Mesenchymal stem cell (in vitro differentiated cells and primary cell): ENCODE measurements at places on chromosomes 7 and 10.
A peak's percentile ranks its signal among the peaks of the same experiment; 100 is the strongest.

GRCh38 chr7:140654109-140654387 is 13.4 kb upstream of the DENND2A start:
- no peak for DNase-seq

DNA sequence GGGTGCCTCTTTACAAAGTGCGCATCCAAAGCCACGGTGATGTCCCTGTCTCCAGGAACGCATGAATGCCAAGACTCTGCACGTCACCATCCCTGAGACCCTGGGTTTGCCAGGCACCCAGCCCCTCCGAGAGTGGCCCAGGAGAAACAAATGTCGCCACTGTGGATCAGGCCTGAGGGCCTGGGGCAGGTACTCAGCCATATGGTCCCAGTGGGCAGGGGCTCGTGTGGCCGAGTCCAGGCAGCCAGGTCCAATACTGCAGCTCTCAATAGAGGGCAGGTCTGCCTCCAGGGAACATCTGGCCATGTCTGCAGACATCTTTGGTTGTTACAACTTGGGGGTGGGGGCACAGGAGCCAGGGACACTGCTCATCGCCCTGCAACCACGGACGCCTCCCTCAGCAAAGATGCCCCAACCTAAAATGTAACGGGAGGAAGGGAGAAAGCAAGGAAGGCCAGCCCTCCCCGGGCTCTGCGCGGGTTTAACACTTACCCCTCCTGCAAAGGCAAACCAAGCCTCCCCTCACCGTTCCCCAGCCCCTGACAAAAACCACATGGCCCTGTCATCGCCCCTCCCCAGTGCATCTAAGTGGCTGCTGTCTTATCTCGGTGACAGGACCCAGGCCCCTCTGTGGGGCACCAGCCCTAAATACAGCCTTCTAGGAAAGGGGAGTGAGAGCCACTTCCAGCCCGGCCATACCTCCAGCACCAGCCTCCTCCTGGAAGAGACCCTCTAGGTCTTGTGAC is 10.3 kb upstream of the PAPOLB start:
- peak; percentile 18 for DNase-seq

GRCh38 chr10:59175538-59176240 is 754 bp upstream of the PHYHIPL start:
- no peak for DNase-seq

- no peak for DNase-seq
Observed at GRCh38 chr7:37112876-37113275, 335.8 kb downstream of the ELMO1 start.

DNA sequence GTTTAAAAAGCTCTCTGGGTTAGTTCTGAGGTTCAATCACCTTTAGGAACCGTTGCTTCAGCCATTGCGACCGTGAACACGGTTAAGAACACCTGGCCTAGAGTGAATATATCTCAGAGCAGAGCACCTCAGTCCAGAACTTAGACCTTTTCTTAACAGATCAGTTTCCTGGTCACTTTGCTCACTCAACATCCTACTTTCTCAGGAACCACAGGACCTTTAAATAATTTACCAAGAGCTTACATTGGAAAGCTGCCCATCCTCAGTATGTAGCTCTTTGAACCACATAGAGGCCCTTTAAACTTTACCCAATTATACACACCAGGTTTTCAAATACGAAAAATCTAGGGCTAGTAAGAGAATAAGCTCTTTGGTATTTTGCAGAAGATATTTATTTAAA is 153.2 kb downstream of the NRBF2 start:
- DNase-seq: no peak

DNA sequence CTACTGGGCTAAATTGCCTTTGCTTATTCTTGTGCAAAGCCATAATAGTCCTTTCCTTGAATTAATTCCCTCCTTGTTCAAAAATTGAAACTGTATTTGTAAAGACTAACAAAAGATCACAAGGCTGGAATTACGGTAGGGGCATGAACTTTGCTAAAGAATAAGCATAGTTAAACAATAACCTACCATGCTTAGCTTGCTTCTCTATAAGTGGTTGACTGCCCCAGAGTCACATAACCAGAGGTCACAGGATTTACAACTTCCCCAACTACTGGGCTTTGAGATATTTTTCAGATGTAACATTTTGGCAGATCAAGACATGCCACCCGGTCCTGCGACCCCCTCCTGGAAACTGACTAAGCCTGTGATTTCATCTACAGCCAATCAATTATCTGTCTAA is 181.4 kb downstream of the GPAM start:
- DNase-seq: no peak
